ENCODE measurements at places on chromosomes 7 and 10.

DNA sequence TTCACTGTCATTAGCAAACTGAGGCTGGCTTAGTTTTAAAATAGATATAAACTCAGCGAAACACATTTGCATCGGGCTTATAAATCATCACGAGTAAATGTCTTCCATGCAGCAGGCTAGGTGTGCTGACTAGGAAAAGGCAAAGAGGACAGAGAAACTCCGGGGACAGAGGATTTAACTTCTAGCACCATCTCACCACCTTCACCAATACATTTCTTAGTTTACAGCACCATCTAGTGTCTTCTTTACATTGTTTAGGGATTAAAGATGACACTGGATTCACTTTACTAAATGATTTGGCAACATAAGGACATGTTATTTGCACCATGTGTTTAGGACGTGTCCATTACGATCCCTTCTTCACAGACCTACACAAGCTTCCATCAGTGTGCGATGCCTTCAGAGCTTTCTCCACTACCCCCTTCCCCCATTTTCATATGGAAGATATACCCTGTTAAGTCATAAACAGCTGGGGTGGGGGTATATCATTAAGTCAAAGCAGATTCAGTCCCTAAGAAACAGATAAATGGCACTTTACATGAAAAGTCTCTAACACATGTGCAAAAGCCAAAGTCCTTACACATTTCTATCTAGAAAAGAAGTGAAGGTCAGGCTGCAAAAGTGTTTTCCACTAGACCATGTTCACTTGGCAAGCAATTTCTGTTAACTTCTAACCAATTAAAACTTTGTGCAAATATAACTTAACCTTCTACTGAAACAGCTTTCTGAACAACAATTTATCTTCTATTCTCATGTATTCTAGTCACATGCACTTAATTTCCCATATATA, 103.3 kb downstream of the GRB10 start:
- no peak for DNase-seq

- DNase-seq = no peak
Measured at GRCh38 chr7:123763191-123763661, 14.4 kb upstream of the WASL start.

GRCh38 chr10:5492929-5493576, 6.3 kb downstream of the CALML5 start:
- no peak for DNase-seq

GRCh38 chr10:366186-366585, 230.9 kb downstream of the ZMYND11 start:
- DNase-seq = no peak

DNA sequence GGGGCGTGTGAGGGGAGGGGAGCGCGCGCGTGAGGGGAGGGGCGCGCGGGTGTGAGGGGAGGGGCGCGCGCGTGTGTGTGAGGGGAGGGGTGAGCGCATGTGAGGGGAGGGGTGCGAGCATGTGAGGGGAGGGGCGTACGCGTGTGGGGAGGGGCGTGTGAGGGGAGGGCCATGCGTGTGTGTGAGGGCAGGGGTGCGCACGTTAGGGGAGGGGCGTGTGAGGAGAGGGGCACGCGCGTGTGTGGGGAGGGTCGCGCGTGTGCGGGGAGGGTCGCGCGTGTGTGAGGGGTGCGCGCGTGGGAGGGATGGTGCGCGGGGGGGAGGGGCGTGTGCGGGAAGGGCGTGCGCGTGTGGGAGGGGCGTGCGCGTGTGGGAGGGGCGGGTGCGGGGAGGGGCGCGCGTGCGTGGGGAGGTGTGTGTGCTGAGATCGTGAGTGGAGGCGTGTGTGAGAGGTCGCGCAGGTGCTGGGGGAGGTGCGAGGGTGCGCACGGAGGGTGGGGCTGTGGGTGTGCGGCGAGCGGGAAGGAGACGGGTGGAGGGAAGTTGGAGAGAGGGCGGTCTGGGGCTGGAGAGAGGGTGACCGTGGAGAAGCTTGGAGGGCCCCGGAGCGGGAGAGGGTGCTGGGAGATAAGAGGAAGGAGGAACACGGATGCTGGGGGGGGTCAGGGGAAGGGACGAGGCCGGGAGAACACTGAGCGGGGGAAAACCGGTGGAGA, 19.7 kb downstream of the MXI1 start:
- peak; percentile 81 for DNase-seq

- DNase-seq = no peak
Measured at GRCh38 chr10:32266566-32266965, 80.4 kb downstream of the EPC1 start.

DNA sequence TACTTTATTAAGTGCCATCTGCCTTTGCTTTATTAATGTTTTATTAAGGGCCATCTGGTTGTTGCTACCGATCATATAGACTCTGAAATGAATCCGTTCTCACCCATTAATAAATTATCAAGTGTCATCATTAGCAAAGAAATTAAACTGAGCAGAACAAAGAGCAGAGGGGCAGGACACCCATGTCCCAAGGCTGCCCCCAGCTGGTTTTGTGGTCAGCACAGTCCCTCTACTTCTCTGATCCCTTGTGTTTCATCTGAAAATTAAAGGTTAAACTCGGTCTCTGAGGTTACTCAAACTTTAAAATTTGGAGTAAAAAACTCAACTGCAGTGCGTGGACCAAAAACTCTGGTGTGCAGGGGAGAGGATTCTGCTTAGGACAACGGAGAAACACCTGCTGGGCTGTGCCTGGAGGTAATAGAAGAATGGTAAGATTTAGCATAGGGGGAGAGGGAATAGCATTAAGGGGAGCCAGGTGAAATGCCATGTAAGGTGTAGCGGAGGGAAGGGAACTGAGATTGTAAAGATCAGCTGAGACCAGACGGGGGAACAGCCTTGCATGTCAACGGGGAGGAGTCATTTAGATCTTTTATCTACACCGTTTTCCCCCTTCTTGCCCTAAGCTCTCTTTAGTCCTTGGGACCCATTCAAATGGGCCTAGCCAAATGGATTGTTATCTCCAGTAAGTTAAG, 10.8 kb upstream of the GSDME start:
- no peak for DNase-seq

GRCh38 chr7:22114440-22114981, 168.8 kb upstream of the CDCA7L start:
- DNase-seq = no peak

- DNase-seq = no peak
Measured at GRCh38 chr10:126592901-126593300, 77.6 kb downstream of the C10orf90 start.

DNA sequence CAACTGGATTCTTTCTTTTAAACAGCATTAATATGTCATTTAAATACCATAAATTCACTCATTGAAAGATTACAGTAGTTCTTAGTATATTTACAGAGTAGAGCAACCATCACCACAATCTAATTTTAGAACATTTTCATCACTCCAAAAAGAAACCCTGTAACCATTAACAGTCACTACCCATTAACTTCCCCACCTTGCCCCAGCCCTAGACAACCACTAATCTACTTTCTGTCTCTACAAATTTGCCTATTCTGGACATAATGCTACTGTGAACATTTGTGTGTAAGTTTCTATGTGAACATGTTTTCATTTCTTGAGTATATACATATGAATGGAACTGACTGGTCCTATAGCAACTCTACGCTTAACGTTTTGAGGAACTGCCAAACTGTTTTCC, 42.4 kb downstream of the P4HA1 start:
- no peak for DNase-seq

DNA sequence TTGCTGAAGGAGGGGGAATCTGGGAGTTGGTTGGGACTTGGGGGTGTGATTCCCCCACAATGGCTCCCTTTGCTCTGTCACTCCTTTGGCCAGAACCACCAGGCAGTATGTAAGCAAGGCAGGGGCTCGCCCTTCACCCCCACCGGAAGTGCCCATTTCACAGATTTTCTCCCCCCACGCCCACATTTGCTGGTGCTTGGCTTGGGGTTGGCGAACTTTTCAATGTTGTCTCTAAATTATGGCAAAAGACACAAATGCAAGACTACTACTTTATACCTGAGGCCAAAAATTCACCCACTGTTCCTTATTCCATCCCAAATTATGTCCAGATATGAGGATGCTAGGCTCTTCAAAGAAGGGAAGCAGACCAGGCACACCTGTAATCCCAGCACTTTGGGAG, 24.5 kb downstream of the RBAK start:
- DNase-seq = no peak

DNA sequence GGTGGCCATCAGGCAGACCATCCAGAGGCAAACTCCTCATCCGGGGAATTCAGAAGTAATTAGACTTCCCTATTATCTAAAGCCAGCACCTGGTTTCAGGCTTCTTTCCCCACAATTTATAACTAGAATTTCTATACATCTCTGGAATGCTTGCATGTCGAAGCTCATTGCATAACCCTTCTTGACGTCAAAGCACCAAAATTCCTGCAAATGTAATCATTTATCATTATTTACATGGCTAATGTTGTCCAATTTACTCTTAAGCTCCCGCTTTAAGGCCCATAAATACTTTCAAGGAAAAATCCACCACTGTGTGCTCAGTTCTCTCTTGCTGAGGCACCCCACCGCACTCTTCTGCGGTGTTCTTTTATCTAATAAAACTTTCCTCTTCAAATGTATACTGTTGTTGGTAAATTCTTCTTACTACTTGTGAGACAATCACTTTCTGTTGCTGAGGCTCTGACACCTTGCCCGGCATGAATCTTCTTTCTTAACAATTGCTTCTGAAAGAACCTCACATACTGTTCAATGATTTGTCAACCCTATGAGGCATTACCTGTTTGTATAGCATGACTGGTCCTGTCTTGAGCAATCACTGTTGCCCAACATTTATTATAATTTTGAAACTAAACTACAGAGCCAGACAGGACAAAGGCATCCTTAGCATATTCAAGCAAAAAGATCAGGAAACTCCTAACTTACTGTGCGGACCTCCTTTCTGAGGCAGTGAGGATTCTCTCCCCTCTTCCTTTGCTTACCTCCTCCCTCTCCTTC, 17.4 kb upstream of the GPR141 start:
- no peak for DNase-seq

DNA sequence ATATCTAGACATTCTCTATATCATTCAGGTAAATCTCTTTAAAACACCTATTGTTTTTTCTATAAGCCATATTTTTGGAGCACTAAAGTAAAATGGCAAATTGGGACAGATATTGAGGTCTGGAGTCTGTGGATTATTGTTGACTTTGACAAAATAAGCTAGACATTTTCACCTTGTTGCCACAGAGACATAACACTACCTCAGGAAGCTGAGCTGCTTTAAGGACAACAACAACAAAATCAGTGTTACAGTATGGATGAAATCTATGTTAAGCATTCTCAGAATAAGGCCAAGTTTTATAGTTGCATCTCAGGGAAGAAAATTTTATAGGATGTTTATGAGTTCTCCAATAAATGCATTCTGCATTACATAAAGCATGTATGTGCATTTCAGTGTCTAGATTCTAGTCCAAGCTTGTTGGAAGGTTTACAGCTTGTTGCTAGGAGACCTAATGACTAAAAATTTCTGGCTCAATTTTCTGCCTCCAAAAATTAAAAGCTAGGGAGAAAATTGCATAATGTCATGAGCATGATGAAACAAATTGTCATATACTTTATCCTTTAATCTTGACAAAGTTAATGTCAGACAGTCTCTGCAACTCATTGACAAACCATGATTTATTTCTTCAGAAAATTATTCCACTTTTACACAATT, 18.3 kb downstream of the LIPM start:
- no peak for DNase-seq

DNA sequence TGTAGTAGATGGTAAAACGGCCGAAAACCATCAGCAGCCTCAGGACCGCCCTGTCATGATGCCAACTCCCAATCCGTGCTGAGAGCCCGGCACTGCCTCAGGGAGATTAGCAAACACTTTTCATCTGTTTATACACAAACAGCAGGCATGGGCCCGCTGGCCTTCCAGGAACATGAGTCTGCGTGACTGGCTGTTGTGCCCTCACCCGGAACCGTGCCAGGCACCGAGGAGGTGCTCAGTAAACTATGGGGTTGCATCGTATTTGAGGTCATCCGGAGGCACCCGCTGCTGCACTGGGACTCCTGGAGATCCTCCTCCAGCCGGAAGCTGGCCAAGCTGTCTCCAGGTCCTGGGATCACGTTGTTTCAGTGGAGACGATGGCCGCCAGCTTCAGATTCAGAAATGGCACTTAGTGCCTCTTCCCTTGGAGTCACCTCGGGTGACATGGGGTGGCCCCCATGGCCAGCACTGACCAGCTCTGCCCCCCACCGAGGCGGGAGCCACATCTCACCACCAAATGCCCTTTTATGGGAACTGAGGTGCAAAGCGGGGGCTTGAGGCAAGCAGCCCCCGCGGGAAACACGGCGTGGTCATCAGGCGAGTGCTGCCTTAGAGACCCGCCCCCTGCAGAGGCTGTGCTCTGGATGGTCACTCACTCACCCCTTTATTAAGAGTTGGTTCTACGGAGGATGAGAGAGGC, 585.9 kb downstream of the PTPRN2 start:
- DNase-seq = no peak

DNA sequence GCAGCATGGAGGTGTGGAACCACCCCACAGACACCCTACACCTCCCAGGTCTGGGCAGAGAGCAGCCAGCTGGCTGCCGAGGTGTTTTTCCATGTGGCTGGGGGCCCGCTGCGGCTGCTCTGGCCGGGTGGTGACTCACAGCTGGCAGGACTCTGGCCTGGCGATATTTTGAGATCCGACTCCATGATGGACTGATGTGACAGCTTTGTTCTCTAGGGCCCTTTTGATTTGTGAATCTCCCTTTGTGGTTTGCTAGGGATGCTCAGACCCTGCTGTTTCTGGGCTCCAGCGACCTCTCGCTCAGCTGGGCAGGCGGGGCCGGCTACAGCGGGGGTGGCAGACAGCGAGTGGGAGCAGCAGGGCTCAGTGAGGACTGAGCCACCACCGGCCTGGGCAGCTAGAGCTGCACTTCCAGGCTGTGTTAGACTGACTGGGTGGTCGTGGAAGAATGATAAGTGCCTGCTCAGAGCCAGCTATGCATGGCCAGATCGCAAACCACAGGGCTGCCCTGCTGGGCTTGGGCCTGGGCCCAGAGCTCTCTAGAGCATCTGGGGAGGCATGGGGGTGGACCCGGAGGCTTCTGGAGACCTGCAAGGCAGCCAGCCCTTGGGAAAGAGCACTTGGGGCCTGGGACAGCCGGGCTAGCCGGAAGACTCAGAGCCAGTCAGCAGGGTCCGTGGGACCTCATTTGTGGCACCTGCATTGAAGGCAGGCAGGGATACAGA, 46.2 kb upstream of the GDF10 start:
- no peak for DNase-seq

DNA sequence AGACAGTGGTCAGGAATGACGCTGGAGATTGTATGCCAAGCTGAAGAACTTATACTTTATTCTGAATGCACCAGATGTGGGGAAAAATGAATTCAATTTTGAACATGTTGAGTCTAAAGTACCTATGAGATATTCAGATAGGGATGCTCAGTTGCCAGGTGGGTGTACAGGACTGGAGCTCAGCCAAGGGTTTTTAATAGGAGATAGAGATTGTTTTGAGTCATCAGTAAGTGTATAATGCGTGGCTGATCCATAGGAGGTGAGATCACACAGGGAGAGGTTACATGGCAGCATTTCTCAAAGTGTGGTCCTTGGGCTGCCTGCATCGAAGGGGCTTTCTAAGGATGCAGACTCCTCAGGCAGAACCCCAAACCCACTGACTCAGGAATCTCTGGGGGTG, 6.8 kb upstream of the HIPK2 start:
- DNase-seq = no peak

DNA sequence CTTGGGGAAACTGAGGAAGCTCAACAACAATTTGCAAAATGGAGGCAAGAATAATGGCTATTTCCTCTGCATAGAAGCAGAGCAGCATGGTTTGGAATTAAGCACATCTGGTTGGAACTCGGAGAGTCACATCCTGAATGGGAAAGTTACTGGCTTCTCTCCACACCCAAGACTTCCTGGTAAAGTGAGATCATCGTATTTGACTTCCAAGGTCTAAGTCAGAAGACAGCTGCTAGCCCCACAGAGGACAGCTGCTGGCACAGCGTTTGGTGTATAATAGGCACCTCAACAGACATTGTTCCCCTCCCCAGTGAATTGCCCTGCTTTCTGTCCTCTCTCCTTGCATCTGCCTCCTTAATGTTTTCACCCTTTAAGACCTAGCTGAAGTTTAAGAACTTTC, 37.0 kb upstream of the NRF1 start:
- DNase-seq = no peak

Measured in activated CD4-positive, alpha-beta T cell treated with anti-CD3 and anti-CD28 coated beads, Interleukin-2, amount 50 U/mL, for 48 hours (primary cell).